ENCODE measurements at places on chromosomes 4 and X. TPM values are rescaled to one million over a fixed set of nuclear protein-coding genes. Genes with fewer than 3 reads are reported as not detected.

DNA sequence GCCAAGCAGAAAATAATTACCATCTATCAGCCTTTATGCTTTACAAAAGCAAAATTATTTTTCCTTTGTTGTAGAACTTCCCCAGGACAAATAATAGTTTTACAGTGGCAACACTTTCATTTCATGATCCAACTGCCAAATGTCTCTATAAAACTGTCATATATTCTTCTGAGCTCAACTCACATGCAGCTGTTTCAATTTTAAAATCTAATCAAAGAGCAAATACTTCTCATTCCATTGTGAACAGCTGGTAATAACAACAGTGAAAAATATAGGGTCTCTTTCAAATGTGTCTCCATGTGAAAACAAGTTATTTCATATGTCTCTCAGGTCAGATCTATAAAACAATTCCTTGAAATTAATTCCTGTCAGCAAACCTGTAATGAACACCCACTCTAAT lies 270.6 kb upstream of the SLC7A11 start:
- DNase-seq: no peak

GRCh38 chr4:145154573-145154972 lies 25.8 kb downstream of the OTUD4 start:
- DNase-seq: peak; percentile 23

DNA sequence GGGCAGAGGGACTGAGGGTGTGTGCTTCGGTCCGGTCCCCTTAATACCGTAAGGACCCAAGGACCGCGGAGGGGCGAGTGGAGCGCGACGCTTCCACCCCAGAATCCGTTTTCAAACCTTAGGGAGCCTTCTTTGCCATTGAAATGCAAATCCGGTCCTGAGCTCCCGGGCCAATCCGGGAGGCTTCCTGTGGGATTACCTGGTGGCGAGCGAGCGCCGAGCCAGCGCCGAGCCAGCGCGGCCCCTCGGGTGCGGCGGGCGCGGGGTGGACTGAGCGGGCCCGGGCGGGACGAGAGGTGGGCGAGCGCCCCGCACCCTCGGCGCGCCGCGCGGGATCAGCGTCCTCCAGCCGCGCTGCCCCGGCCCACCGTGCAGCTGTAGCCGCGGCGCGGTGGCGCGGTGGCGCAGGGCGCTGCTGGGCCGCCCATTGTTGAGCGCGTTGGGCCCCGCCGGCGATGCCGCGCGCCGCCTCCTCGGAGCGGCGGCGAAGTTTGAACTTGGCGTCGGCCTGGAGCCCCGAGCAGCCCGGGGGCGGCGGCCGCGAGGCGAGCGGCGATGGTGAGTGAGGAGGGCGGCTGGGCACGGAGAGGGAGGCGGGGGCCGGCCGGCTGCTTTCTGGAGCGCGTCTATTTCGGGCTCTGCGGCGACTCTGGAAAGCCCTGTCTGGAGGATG lies 208.7 kb downstream of the SOWAHB start:
- peak; percentile 65 for DNase-seq

- DNase-seq: no peak
These were observed 83.4 kb upstream of the NKX1-1 start for GRCh38 chr4:1489639-1489995.

- no peak for DNase-seq
These were observed 14.4 kb downstream of the ITGB1BP2 start for GRCh38 chrX:71315917-71316316.

GRCh38 chr4:151806511-151806927 lies 45.7 kb upstream of the GATB start:
- DNase-seq: no peak

Gene SORBS2
- total RNA-seq: 416 TPM

DNA sequence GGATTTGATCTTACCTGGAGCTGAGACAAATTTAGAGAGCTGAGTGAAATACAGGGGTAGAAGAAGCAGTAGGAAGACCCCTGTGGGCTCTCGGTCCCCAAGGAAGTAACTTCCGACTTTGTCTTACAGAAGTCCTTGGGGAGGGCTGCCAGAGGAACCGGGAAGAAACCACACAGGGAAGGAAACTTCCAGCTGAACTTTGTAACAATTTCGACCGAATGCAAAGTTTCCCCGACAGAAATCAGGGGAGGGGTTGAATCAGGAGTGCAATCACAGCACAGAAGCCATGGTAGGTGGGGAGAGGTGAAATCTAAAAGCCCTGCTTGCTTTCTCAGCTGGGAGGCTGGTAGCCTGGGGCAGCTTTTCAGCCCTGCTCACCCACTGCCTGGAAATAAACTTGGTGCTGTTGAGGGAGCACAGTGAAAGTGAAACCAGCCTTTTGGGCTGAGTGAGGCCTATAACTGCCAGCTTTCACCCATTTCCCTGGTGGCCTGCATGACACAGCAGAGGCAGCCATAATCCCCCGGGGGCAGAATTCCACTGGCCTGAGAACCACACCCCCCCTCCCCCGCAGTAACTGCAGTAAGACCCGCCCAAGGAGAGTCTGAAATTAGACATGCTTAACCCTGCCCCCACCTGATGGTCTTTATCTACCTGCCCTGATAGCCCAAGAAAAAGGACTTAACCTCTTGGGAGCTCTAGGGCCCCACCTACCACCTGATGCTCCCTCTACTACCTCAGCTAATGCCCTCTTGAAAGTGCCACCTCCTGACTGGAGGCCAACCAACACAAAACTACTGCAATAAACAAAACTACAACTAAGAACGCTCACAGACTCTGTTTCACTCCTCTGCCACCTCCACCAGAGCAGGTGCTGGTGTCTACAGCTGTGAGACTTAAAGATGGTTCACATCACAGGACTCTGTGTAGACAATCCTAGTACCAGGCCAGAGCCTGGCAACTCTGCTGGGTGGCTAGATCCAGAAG lies 248.2 kb downstream of the PARM1 start:
- peak; percentile 67 for DNase-seq
